ENCODE measurements at places on chromosomes 2 and 18.

- DNase-seq, result no peak
Measured at GRCh38 chr18:70469916-70470315, 181.1 kb downstream of the SOCS6 start.

GRCh38 chr18:457140-457519, 43.4 kb downstream of the COLEC12 start:
- no peak for DNase-seq

GRCh38 chr2:233346930-233347329, 7.4 kb upstream of the DGKD start:
- no peak for DNase-seq

GRCh38 chr2:172782506-172783164, 47.0 kb downstream of the RAPGEF4 start:
- no peak for DNase-seq

GRCh38 chr2:39107724-39108273, 13.1 kb downstream of the SOS1 start:
- DNase-seq, result no peak

DNA sequence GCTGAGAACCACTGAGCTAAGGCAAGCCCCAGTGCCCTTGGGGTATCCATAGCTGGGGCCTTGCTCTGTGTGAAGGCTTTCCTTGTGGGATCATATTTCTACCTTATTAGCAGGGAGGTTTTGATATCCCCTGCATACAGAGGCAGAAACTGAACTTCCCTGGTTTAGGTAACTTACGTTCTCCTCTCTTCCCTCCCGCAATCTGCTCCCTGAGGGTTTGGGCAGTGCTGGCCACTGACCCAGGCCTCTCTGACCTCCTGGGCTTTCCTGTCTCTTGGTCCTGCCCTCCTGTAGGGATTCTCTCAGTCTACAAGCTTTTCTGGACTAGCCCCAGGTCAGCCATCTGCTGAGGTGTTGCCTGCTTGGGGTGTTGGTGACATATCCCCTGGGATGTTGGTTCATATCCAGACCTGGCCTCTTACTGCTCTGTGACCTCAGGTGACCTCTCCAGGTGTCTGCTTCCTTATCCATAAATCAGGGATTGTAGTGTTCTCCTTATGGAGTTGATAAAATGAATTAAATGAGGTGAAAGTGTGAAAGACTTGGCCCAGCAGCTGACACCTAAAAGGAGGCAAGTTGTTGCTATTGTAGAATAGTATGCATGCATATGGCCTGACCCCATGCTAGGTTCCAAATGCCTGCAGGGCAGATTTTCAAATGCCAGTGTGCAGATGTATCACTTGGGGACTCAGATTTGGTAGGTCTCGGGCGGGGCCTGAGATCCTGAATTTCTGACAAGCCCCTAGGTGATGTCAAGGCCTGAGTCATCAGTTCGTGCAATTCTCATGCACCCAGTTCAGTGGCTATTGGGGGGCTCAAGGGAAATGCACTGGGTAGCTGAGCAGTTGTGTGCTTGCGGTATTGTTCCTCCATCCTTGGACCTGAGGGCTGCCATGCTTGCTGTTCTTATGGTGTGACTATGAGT, 106.6 kb downstream of the FHOD3 start:
- no peak for DNase-seq

DNA sequence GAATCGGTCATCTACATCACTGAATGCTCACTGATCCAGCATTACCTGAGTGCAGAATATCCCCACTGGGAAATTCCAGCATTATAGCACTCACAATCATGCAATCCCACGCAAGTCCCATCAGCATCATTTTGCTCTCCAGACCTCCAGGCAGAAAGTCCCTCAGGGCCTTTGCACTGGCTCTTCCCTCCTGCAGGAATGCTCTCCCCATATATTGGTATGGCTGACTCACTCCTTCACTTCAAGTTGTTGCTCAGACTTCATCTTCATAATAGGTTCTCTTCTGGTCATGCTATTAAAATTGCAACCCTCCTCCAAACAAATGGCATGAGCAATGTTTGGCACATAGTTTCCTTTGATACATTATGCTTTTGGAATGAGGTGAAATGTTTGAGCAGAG, 64.7 kb upstream of the CELF4 start:
- DNase-seq, result no peak

- DNase-seq, result no peak
Measured at GRCh38 chr2:112626604-112627059, 19.1 kb upstream of the SLC20A1 start.

DNA sequence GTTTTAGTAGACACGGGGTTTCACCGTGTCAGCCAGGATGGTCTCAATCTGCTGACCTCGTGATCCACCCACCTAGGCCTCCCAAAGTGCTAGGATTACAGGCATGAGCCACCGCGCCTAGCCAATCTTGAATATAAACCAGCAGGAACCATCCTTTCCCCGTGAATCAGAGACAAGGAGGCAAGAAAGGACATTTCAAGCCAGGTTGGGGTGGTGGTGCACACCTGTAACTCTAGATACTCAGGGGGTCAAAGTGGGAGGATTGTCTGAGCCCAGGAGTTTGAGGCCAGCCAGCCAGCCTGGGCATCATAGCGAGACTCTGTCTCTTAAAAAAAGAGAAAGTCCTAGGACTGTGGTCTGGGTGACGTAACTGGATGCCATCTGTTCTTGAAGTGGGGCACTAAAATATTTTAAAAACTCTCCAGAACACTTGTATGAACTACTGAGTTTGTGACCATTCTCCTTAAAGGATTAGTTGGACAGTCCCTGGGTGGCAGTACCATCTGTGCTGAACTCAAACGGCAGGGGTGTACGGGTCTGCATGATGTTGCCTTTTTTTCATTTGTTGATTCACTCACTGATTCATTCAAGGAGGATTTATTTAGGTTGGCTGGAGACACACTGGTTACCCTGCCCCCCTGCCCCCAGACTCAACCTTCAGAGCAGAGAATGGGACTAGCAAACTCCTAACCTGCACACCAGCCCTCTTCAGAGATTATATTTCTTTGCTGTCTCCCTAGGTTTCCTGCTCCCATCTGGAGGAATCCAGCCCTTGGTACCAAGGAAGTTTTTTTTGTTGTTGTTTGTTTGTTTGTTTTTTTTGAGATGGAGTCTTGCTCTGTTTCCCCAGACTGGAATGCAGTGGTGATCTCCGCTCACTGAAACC, 2.9 kb upstream of the TLX2 start:
- no peak for DNase-seq

GRCh38 chr2:55718165-55719008, 24.7 kb upstream of the PNPT1 start:
- DNase-seq, result peak; percentile 14

- DNase-seq, result peak; percentile 3
Measured at GRCh38 chr2:129906861-129907235, 72.6 kb upstream of the RAB6C start.

DNA sequence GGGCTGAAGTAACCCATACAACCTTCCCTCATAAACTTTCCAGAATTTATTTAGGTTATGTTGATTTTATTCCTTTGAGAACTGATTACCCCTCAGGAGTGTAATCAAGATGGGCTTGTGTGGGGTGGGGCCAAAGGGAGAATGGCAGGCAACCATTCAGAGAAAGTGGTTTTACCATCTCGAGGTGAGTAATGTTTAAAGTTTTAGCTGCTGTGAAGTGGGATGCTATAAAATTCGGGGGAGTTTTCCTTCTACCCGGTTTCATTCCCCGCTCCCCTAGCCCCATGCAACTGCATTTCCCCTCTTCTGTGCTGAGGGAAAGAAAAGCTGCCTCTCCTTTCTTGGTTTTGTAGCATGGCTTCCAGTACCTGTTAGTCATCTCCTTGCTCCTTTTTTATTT, 34.7 kb downstream of the MAP4K4 start:
- DNase-seq, result no peak

- no peak for DNase-seq
Measured at GRCh38 chr2:237149425-237149824, 63.7 kb downstream of the COPS8 start.
